ENCODE measurements at places on chromosomes 3 and 15.

GRCh38 chr3:190863119-190863465, 598 bp upstream of the GMNC start:
- DNase-seq = no peak

DNA sequence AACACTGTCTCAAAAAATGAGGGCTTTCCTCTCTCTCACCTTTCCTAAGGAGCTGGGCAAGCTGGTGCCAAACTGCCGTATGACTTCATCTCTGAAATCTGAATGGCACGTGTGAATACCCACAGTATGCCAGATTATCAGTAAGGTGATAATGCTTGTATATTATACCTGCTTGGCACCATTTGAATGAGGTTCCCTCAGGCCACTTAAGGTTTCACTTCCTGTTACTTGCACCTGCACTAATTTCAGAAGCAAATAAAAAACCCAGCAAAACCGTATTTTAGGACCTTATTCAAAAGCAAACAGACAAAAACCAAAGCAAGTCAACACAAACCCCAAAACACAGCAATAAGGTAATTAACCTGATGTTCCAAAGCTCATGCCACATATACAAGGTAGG, 19.7 kb downstream of the FOXP1 start:
- no peak for DNase-seq

DNA sequence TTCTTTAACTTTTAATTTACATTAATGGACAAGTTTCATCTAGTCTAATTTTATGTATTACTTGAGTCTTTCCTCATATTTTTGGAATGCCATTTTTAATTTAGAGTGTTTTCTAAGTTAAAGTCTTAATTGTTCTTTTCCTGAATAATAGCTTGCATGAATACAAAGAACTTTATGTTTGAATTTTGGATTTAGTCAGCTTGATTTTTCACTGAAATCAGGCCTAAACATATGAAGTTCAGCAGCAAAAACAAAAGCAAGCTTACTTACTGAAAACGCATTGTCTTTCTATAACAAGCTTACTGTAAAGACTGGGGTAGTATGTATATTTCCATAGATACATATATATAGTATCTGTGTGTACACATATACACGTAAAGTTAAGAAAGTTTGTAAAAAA, 126.0 kb downstream of the ZBTB20 start:
- DNase-seq = no peak

- no peak for DNase-seq
Measured at GRCh38 chr15:57540736-57541135, 51.0 kb upstream of the MYZAP start.

DNA sequence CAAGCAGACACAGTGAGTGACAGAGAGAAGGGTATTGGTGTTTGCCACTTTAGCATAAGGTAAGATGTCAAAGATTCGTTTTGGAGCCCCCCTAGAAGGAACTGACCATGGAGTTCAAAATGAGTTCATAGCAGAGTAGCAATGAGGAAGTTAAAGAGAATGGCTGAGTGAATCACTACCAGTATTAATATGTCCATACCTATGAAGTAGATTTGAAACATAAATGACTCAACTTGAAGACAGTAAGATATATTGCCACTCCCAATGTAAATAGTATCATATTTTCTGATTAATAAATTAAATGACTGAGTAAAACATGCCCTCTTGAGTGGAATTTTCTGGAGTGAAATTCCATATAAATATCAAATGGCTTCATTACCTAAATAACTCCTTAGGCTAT, 675.1 kb downstream of the NLGN1 start:
- no peak for DNase-seq

DNA sequence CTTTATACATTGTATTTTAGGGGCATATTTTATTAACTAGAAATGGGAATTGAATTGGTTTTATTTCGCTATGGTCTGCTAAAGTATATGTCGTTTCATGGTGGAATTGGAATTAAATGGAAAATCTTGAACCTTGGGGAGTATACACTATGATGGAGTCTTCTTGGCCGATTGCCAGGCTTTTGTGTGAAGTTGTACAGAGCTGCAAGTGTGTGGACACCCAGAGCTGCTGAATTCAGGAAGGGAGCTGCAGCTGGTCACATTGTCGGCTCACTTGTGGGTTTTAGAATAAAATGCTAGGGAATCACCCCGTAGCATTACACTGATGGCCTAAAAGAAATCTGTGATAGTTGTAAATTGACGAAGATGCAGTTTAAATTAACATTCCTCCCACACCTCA, 35.1 kb downstream of the USP3 start:
- DNase-seq = no peak

- DNase-seq = no peak
Measured at GRCh38 chr3:3023111-3023745, 86.9 kb downstream of the IL5RA start.

- no peak for DNase-seq
Measured at GRCh38 chr15:96473556-96473955, 143.1 kb downstream of the NR2F2 start.

DNA sequence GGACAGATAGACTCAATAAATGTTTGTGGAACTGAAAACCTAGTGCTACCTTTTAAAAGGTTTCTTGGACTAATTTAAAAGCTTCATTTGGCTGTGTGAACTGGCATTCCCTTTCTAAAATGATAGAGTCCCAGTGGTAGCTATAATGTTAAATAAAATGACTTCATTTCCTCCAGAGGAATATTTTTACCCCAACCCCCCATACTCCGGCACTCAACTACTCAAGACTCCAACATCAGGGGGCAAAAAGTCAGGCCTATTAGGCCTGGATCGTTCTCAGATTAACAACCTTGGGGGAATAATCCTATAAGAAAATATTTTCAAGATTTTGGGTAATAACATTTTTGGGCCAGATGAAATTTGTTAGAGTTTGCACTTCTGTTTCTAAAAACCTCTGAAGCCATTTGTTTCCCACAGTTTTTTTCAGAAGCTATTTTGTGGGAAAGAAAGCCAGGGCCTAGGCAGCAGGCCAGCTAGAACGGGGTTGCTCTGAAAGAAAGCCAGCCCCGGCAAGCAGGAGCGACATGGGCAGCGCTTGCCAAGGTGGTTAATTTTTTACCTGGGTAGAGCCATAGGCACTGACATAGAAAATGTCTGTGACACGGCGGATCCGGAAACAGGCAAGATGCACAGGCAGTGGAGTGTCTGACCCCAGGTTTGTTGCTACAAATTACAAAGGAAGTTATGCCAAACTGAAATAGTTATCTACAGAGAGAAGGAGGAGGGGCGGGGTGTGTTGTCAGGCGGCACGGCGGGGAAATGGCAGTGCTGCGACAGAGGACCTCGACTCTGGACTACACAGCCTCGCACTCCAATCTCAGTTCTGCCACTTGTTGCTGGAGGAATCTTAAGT, 84.6 kb downstream of the MAGI1 start:
- DNase-seq = no peak

DNA sequence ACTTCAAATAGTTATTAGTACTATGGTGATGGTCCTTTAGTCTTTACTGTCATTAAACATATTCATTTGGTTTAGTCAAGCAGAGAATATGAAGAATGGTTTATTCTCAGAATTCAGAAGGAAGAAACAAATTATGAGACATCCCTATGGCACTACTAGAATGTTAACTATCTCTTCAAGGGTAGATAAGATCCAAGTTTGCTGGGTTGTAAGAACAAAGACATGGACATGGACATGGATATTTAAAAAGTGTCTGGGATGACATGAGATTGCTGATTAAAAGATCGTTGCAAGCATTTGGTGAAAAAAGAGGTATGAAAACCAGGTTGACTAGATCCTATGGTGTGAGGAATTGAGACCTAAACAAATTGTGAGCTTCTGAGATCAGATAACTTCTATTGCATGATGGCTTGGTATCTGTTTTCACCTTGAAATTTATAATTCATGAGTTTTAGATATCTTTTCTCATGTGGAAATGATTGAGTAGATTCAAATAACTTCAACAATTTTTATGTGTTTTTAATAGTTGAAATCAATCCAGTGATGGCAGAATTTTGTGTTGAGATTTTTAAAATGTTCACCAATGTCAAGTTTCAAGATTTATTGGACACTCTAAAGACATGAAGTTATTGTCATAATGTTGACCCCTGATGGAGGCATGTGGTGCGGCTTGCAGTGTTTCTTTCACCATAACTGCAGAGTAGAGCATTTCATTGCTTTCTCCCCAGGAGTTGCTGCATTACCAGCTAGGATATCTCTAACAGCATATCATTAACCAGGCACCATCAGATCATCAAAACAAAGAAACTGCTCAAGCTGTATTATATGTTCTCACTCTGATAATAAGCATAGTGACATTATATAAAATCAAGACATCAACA, 72.6 kb downstream of the NAALADL2 start:
- no peak for DNase-seq

DNA sequence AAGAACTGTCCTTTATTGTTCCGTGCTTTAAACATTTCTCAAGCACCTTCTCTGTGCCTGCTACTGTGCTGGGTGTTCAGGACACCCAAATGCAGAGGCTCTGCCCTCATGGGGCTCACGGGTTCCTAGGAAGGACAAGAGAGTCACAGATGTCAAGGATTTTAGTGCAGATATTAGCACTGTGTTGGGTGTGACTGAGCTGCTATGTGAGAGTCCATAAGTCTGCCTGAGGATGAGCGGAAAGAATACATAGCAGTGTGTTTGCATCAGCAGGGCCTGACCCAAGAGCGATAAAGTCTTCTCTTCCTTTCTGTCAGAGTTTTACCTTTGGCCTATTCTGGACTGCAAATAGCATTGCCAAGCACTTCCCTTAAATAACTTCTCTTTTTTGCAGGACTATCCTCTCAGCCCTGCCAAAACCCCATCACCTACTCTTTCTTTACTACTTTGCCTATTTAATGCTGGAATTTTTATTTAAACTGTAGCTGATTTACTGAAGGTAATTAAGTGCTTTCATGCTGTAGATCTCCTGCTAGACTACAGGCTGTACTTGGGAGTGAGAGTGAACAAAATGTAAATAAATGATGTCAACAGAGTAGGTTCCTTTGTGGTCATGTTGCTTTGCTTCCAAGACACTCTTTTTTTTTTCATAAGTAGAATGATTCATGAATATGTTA, 459.4 kb upstream of the TPRG1 start:
- DNase-seq = no peak

DNA sequence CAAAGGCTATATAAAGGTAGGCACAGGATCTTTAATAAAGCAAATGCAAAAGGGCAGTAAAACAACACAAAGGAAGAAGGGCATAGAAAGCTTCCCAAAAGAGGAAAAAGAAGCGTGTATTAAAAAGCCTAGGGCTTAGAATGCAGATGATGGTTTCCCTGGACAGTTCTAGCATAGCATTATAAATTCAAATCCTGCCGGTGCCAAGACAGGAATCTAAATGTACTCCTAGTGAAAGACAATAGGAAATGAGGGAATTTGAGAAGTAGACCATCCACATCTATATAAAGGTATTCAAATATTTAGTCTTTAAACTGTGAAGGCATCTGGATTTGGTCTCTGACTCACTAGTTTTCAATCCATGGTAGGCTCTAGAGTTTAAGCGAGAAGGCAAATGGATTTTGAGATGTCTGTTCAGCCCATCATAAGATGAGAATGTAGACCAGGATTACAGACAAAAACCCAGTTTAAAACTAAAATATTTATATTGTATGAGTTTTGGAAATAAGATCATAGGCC, 431.8 kb downstream of the TBL1XR1 start:
- no peak for DNase-seq

GRCh38 chr3:129001101-129001805, at the start of gene EFCC1:
TSS of gene EFCC1 (plus strand) at chr3:129001304. CDS start at chr3:129001629, 325 bp downstream.
- no peak for DNase-seq

DNA sequence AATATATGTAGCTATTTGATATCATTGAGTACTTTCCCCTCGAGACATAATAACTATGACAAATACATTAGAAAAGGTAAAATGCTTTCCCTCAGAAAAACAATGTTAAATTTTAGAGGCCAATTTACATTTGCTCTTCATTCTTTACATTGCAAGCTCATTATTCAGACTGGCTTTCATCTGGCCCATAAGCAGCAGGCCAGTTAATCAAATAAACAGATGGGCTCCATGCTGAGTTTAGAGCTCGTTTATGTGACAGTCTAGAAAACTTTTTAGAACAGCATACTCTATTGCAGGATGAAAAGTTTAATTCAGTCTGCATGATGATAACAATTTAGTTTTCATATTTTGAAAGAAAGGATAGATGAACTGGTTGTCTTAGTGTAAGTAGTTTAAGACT, 150.6 kb downstream of the DUT start:
- DNase-seq = no peak

GRCh38 chr3:172513488-172513887, 9.7 kb downstream of the TNFSF10 start:
- no peak for DNase-seq

DNA sequence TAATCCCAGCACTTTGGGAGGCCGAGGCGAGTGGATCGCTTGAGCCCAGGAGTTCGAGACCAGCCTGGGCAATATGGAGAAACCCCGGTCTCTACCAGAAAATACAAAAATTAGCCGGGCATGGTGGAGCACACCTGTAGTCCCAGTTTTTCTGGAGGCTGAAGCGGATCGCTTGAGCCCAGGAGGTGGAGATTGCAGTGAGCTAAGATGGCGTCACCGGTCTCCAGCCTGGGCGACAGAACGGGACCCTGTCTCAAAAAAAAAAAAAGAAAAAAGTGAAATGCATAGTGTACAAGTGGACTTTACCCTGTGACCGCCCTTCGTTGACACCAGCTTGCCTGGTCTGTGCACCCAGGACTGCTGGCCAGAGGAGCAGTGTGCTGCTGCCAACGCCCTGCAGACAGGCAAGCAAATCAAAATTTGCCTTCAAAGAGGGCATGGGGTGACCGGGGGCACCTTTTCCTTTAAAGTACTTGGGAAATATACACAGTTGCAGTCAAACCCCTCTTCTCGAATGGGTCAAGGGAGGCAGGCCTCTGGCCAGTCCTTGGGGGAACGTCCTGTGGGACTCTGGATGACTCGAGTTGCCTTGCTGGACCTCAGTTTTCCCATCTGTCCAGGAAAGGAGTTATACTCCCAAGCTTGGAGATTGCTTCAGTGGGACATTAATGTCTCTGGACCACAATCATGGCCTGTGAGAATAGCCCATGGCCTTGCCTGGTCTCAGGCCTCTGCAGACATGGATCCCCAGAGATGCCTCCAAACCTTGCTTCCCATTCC, 1.0 kb downstream of the XYLB start:
- DNase-seq = no peak

GRCh38 chr3:68941055-68941454, 8.7 kb upstream of the TAFA4 start:
- DNase-seq = no peak

- DNase-seq = no peak
Measured at GRCh38 chr3:17372362-17373210, 369.8 kb downstream of the TBC1D5 start.

DNA sequence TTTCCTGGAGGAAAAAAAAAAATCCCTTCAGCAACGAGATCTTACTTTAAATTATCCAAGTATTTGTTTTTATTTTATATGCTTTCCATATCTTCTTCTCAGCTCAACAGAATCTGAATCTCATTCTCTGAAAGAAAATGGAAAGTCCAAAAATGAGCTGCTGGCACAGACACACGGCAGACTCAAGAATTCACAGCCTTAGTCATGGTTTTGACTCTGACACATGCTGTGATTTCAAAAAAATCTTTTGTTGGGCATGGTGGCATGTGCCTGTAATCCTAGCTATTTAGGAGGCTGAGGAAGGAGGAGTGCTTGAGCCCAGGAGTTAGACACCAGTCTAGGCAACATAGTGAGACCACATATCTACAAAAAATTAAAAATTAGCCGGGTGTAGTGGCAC, 565.0 kb downstream of the MAGI1 start:
- DNase-seq = no peak

- no peak for DNase-seq
Measured at GRCh38 chr3:57559526-57559925, 3.5 kb downstream of the PDE12 start.
